ENCODE measurements at places on chromosomes 2 and 18. TPM values are rescaled to one million over a fixed set of nuclear protein-coding genes. Genes with fewer than 3 reads are reported as not detected.

- DNase-seq: no peak
Observed at GRCh38 chr2:100876231-100876860, 56.4 kb downstream of the NPAS2 start.

- DNase-seq: no peak
Observed at GRCh38 chr2:128984081-128984480, 665.4 kb upstream of the HS6ST1 start.

DNA sequence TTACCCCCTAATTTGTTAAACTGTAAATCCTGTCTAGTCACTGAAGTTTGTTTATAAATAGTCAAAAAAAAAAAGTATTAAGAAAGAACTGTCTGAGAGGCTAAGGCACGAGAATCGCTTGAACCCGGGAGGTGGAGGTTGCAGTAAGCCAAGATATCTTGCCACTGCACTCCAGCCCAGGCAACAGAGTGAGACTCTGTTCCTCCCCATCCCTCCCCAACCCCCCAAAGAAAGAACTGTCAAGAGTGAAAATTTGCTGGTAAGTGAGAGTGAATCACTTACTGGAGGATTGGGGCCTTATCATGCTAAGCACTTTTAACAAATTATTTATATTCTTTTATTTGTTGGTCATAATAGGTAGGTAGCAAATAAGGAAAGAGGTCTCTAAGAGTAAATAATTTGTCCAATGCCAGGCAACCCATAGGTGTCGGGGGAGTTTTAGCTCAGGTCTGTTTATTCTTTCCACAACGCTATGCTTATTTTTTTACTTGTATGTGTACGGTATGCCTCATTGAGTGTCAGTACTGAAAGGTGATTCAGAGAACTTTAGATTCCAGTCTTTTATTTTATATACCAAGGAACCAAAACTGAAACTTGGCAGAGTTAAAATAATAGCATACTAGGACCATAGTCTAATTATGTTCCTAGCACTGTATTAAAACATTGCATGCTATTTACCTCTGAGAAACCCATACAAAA lies 2.5 kb downstream of the TAF4B start:
- no peak for DNase-seq

DNA sequence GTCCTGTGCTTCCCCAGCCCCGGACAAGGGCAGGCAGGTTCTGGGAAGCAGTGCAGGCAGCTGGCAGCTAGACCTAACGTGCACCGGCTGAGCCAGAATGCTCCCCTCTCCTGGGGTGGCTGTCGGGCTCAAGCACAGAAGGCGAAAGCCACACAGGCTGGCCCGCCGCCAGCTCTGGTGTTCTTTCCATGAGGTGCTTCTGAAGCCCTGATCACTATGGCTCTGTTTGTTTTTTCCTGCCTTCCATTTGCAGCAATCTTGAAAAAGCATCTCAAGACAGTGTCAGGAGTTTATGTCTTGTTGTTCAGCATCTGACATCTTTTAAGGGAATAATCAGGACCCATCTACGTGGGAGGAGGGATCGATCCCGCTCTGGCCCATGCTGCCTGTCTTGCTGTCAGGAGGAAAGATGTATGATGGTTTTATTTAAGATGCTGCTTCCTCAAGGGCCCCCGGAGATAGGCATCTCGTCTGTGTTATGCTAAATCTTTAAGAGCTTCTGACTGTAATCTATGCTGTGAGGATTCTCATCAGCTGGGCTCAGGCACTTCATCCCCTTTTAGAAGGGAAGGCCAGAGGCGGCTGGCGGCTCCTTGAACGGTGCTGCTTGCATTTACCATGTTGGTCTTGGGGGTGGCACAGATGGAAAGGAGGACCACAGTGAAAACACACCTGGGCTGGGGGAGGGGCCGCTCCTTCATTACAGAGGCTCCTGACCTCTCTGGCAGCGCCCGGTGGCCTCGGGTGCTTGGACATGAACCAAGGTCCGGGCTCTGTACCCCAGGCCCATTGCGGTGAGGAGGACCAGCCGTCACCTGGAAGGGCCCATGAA lies 118.5 kb upstream of the HDAC4 start:
- DNase-seq: no peak

DNA sequence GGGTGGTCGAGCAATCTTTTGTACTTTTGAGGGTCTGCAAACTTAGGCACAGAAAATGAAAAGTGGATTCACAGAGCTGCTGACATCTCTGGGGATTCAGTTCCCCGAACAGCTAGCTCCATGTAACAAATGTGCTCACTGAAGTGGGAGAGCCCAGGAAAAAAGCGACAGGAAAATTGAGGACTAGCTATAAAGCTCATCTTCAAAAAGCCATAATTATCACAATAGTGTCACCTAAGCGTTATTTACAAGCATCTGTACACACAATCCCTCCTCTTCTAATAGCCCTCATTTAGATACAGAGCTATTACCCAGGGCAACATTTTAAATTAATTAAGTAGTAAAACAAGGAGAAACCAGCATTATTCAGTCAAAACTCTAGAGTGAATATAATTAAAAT lies 36.1 kb downstream of the RNF152 start:
- DNase-seq: no peak

GRCh38 chr2:95379371-95379831 lies 23.1 kb upstream of the FAHD2A start:
- DNase-seq: no peak

DNA sequence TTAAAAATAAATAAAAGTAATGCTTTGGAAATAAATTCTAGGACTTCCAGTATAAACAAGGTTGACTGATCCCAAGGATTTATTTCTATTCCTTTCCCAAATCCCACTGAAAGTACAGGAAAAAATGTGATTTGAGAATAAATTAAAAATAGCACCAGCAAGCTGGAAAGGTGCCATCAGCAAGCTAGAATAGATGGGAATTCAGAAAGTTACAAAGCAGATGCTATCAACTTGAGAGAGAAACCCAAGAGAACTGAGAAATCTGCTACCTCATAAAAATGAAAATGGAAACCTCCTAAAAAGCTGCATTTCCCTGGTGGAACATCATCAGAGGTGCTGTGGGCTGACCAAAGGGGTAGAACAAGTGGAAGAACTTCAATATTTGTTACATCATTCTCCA lies 148.6 kb upstream of the KCNJ3 start:
- DNase-seq: no peak

GRCh38 chr2:136929531-136929930 lies 164.2 kb downstream of the THSD7B start:
- no peak for DNase-seq

DNA sequence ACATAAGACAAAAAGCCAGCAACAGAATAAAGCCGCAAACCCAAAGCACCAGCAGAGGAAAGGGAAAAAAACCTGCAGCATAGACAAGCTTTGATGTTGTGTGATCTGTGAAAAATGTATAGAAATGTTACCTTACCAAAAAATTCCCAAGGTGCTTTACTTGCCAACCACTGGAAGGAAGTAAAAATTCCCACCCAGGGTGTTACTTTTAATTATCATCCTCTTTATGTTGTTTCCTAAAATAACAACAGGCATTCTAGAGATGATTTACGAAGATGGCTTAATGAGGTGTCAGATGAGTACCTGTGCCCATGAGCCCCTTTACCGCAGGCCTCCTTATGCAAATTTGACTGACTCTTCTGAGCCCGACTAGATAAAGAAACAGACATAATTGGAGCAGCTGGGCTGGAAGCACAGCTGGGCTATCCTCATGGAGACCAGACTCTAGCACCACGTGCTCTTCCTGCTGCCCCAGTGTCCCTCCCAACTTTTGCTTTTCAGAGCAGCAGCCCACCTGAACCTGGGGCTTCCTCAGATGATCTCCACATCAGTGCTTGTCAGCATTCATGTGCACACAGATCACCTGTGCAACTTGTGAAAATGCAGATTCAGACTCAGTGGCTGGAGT lies 41.5 kb downstream of the SRSF7 start:
- no peak for DNase-seq

DNA sequence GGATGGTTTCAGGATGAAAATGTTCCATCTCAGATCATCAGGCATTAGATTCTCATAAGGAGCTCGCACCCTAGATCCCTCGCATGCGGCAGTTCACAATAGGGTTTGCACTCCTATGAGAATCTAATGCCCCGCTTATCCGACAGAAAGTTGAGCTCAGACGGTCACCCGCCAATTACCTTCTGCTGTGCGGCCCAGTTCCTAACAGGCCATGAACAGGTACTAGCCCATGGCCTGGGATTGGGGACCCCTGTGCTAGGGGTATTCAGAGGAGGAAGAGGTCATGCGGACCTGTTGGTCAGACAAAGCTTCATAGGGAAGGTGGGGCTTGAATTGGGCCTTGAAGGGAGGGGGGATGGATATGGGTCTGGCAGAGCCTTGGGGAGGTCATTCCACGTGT lies 4.4 kb upstream of the BUB1 start:
- DNase-seq: no peak

DNA sequence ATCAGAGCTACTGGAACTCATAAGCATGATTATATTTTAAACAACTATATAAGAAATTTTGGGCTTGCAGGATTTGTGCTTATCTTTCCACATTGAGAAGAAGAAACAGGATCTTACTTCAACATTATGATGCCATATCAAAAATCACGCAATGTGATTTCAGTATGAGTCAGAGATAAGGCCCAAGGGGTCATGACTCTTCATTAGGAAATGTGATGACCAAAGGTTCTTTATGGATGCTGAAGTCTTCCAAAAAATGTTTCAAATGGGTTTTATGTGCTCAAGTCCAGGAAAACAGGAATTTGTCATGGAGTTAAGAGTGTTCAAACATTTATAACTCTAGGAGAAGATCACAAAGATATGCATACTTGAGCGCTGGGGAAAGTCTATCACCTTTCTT lies 7.8 kb upstream of the SERPINB2 start:
- peak; percentile 40 for DNase-seq

DNA sequence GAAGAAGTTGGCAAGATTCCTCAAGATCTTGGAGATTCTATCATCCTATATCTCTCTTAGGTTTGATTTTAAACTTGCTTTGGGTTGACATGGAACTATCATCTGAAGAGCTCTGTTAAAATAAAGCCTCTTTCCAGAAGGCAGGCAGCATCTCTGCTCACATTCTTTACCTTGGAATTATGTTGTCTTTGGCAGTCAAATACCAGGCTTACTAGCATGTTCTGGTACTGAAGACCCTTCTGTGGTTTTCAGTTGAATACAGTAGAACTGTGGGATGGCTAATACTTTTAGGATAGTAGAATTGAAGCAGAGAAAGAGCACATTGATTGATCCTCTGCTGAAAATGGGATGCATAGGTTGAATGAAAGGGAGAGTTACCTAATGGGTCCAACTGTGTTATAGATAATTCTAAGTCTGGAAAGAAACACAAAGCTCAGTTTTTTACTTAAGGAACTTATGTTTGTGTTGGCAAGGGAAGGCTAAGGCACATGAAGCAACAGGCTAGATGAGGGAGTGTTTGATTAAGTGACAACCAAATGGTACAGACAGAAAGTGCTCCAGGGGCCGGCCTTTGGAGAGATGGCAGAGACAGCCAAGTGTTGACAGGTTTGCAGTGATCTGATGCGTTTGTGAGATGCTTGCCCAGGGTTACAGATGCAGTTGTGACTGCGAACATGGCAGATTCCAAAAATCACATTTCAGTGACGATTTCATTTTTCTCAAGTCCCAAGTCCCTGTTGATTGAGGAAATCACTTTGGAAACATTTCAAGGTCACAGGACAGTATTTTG lies 397.9 kb downstream of the MEIS1 start:
- DNase-seq: no peak

The TPO gene
- not detected for total RNA-seq

The OTOS gene
- total RNA-seq: not detected

The TCF7L1 gene
- total RNA-seq: 4.3 TPM

The RAX gene
- total RNA-seq: not detected

The INPP4A gene
- total RNA-seq: 26.8 TPM

The MPPE1 gene
- total RNA-seq: 21.9 TPM

The GAREM2 gene
- 0.97 TPM for total RNA-seq

The REEP1 gene
- under 0.01 TPM for total RNA-seq

All from fibroblast of villous mesenchyme (primary cell).